ENCODE measurements at places on chromosomes 5 and 9.

DNA sequence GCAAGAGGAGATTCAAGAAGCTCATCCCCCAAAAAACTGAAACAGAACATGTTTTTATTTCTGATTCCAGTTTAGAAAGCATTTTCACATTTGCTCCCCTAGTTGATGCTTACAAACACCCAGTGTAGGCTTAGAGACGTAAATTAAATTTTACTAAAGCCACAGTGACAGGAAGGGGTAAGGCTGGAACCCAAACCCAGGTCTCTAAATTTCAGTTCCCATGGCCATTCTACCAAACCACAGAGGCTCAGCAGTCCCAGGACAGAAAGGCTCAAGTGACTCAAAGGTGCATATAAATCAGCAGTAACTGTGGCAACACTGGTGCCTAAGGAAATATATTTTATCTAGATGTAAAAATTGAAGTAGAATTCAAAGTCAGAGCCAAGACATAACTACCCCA, 128.7 kb downstream of the CEP120 start:
- DNase-seq = no peak

- no peak for DNase-seq
These were observed 498.1 kb upstream of the TNC start for GRCh38 chr9:115615821-115616665.

DNA sequence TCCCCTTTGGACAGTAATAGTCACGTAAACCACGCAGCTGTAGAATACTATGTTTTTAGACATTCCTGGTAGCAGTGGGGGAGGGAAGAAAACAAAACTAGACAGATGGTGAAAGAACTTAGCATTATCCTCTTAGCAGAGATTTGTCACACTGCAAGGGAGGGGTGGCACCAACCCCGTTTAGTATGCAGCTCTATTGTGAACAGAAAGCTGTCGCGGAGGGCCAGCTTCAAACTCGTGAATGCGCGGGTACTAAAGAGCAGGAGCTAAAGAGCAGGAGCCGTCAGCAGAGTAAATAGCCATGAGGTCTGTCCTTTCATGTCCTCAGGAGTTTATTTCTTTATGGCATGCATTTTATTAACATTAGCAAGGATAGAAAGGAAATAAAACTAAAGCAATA, 141.9 kb upstream of the SLC12A2 start:
- DNase-seq = peak; percentile 38

DNA sequence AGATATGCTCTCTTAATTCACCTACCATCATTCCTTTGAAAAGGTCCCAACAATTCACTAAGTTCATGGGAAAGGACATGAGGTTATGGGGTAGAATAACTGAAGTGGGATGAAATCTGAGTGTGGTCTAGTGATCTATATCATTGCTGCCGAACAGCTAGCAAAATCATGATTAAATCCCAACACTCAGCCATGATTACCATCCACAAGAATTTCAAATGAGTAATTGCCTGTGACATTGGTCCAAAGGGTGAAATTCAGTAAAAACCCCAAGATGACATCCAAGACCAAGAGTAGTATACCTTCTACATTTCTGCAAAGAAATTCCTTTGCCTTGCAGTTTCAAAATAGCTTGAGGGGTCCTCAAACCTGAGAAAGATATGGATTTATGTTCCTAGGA, 225.6 kb downstream of the SPOCK1 start:
- DNase-seq = no peak

- DNase-seq = no peak
These were observed 90.9 kb downstream of the SV2C start for GRCh38 chr5:76174101-76174500.

DNA sequence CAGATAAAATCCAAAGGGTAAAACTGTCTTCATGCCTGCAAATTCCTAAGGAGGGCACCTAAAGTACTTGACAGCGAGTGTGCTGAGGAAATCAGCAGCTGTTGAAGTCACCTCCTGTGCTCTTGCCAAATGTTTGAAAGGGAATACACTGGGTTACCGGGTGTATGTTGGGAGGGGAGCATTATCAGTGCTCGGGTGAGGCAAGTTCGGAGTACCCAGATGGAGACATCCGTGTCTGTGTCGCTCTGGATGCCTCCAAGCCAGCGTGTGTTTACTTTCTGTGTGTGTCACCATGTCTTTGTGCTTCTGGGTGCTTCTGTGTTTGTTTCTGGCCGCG, 727 bp upstream of the ADRB2 start:
- peak; percentile 45 for DNase-seq

GRCh38 chr9:126486276-126486675, 127.5 kb upstream of the LMX1B start:
- no peak for DNase-seq
